Colonic mucosa (tissue), 4 donors: ENCODE measurements at places on chromosomes 7 and 10. TPM values are rescaled to one million over a fixed set of nuclear protein-coding genes. Genes with fewer than 3 reads are reported as not detected.

DNA sequence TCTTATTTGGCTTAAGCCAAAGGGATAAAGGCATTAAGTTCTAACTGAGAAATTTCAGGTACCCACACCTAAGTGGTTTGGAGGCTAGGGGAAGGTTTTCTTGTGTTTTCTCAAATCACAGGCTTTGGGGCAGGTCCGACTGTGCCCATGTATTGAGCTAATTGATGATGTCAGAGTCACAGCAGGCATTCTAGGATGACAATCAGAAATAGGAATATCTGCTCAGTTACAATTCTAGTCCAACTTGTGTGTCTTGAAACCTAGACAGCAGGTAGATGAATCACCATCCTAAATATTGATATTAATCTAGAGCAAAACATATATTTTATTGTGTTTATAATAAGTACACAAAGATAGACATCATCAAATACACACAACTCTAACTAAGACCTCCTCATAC is 2.3 kb upstream of the FHIP2A start:
- DNase-seq: no peak

GRCh38 chr7:1579481-1580421 is 9.9 kb upstream of the PSMG3 start:
- DNase-seq: peak; percentile 75

DNA sequence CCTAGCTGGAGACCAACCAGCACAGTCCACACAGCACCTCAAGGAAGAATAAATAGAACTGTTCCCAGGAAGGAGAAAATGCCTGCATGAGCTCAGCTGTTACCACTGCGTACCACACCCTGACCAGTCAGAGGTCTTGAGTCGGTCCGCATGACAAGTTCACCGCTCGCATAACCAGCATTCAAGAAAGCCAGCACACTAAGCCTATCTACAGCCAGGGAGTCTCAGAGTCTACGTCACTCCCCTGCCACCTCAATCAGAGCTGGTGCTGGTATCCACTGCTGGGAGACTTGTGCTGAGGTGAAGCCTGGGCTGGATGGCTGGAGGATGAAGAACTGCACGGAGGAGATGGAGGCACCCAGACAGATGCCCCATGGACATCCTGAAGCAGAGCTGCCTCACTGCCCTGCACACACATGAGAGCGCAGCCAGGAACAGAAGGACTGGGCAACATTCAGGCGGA is 19.6 kb downstream of the AKR1C1 start:
- DNase-seq: no peak

- DNase-seq: no peak
Measured at GRCh38 chr7:21500117-21500832, 42.6 kb upstream of the DNAH11 start.

DNA sequence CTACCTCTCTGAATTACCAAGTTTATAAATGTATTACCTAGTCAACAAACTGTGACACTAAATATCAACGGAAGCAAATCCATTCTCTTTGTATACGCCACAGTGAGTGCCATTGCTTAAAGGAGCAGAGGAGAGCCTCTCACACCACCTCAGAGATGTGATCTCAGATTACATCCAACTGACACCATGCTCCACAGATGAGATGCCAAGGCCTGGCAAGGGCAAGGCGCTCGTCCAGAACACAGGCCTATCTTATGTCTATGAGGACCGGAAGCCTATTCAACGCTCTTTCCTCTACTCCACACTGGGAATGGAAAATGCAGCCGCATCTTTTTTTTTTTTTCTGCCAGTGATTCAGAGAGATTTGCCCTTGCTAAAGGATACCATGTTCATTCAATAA is 11.4 kb downstream of the PDIA4 start:
- DNase-seq: no peak

DNA sequence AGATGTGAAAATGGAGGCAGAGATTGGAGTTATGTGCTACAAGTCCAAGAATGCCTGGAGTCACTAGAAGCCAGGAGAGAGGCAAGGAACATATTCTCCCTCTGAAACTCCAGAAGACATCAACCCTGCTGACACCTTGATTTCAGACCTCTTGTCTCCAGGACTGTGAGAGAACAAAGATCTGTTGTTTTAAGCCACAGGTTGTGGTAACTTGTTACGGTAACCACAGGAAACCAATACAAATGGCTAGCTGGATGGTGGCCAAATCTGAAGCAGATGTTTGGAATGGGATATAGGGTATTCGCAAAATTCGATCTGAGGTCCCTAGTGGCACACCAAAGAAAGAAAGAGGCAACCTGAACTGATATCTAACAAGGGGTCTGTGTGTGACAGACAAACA is 129.0 kb downstream of the HERPUD2 start:
- no peak for DNase-seq

DNA sequence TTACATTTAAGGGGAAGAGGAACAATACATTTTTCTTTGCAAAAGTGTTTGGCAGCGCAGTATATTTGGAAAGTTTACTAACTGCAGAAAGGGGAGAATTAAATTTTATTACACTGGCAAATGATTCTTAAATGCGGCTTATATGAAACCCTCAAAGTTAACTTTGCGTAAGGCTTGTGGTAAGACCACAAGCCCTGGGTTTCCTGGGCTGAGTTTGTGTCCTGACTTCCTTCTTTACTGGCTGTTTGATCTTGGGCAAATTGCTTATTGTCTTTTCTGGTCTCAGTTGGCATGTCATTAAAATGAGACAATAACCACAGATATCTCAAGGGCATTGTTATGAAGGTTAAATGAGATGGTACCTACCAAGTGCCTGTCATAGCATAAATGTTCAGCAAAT is 106.8 kb downstream of the GLRX3 start:
- no peak for DNase-seq

PAPSS2 gene
- total RNA-seq: 310 TPM

PMS2 gene
- 9.3 TPM for total RNA-seq

EBLN1 gene
- total RNA-seq: not detected

JAZF1 gene
- total RNA-seq: 1.8 TPM

ZWINT gene
- 91.1 TPM for total RNA-seq

SH2B2 gene
- total RNA-seq: 3.1 TPM

LAMB1 gene
- 96.7 TPM for total RNA-seq
